Peyer's patch (tissue), 4 donors: ENCODE measurements at places on chromosomes 11 and 22. TPM values are rescaled to one million over a fixed set of nuclear protein-coding genes. Genes with fewer than 3 reads are reported as not detected.

DNA sequence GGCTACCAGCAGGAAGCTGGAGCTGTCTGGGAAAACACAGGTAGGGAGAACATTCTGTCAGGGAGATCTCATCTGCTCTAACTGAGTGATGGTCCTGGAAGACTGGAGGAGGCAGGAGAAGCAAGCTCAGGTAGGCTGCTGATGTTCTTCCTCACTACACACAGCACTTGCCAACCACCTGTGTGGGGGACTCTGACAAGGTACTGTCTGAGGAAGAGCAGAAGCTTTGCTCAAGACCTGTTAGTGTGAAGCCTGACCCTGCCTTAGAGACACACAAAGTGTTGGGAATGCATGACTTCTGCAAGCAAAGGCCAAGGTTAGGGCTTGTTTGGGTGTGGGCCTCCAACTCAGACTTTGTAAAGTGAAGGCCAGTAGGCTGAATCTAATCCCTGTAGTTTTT, 46.5 kb downstream of the CHST1 start:
- DNase-seq: no peak

MICAL2 gene
- total RNA-seq: 109 TPM

- DNase-seq: peak; percentile 63
Measured at GRCh38 chr11:2933375-2934020, 4.3 kb upstream of the PHLDA2 start.

NNMT gene
- 43.6 TPM for total RNA-seq

HTR3A gene
- 1.7 TPM for total RNA-seq

DNA sequence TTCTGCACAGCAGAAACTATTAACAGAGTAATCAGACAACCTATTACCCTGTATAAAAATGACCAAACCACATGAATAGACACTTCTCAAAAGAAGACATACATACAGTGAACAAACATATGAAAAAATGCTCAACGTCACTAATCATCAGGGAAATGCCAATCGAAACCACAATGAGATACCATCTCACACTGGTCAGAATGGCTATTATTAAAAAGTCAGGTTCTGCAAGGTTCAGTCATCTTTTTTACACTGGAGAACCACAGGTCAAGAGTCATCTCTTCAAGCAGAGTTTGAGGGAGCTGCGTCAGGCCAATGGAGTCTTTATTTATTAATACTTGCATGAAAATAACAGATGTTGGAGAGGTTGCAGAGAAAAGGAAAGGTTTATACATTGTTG, 40.4 kb downstream of the RCN1 start:
- DNase-seq: no peak

BTG4 gene
- total RNA-seq: not detected

KRTAP5-9 gene
- not detected for total RNA-seq

GRCh38 chr11:117468888-117469287, 141.2 kb downstream of the CEP164 start:
- no peak for DNase-seq

LRRC4C gene
- 0.40 TPM for total RNA-seq

OR52K1 gene
- total RNA-seq: not detected

OVOL1 gene
- 33.2 TPM for total RNA-seq

GRCh38 chr11:833114-833791, 501 bp downstream of the CD151 start:
- no peak for DNase-seq

GRCh38 chr22:25545672-25546071, 18.8 kb upstream of the GRK3 start:
- DNase-seq: no peak

DNA sequence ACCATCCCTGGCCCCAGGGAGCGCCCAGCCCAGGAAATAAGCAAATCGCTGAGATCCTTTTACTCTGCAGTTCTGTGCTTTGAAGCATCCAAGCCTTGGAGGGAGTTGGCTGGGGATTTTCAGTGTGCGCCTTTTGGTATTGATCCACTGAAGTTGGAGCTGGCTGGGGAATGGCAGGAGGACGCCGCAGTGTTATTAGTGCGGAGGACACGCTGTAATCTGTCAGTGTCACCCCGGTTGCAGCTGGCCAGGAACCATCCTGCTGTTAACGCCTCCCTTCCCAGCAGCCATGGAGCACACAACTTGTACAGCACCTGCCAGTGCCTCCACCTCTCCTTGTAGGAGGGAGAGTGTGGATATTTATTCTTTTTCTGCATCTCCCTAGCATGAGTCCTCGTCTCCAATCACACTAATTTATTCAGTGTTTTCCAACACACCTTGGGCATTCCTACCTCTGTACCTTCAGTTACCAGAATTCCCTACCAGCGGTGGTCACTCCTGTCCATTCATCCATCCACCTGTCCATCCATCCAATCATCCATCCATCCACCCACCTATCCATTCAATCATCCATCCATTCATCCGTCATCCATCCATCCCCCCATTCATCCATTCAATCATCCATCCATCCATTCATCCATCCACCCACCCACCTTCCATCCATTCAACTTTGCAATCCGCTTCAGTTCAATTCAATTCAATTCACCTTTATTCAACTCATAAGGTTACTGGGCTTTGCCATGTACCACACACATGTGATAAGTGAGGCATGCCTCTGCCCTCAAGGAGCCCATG, 21.9 kb upstream of the EIF3D start:
- DNase-seq: no peak

DNA sequence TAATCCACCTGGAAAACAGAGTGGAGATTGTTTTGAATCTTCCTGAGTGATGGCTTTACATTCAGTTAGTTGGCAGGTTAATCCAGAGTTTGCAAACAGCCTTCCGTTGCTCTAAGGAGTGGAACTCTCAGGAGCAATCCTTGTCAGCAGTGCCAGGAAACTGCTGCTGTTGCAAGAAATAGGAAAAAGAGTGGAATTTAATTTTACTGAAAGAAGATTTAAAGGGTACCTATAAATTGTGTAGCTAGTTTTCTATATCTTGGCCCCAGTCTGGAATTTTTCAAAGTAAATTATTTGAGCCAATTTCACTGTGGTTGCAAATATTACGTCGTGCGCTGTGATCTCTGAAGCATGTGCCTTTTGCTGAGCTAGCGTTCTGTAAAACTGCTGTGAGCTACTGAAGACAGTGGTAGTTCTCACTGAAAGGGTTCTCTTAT, 55.5 kb upstream of the SLC5A12 start:
- no peak for DNase-seq

APOA1 gene
- 6,445 TPM for total RNA-seq
